ENCODE measurements at places on chromosomes 1 and 21. TPM values are rescaled to one million over a fixed set of nuclear protein-coding genes. Genes with fewer than 3 reads are reported as not detected.

DUSP12 gene
- 35.5 TPM for total RNA-seq

BACE2 gene
- total RNA-seq: 39.1 TPM

CTH gene
- 2.1 TPM for total RNA-seq

CFHR5 gene
- total RNA-seq: not detected

MFSD2A gene
- 1.0 TPM for total RNA-seq

SYT2 gene
- total RNA-seq: under 0.01 TPM

OLIG1 gene
- total RNA-seq: not detected

OR2T2 gene
- not detected for total RNA-seq

RAB29 gene
- total RNA-seq: 4.7 TPM

ST6GALNAC5 gene
- 2.1 TPM for total RNA-seq

INPP5B gene
- 9.4 TPM for total RNA-seq

PTCH2 gene
- 1.6 TPM for total RNA-seq

IQCC gene
- total RNA-seq: 2.6 TPM

GMEB1 gene
- 4.7 TPM for total RNA-seq

MSH4 gene
- total RNA-seq: 1.0 TPM

TINAGL1 gene
- 17.2 TPM for total RNA-seq

SPOCD1 gene
- total RNA-seq: not detected

CRABP2 gene
- 57.4 TPM for total RNA-seq

MAGI3 gene
- 13.0 TPM for total RNA-seq

ANGPTL3 gene
- total RNA-seq: not detected

PRMT2 gene
- 96.6 TPM for total RNA-seq

FMO1 gene
- total RNA-seq: 5.7 TPM

KCNQ4 gene
- total RNA-seq: 4.2 TPM

RPTN gene
- total RNA-seq: not detected

EVI5 gene
- total RNA-seq: 40.7 TPM

LHX8 gene
- total RNA-seq: not detected

TMEM81 gene
- 0.52 TPM for total RNA-seq

PAPPA2 gene
- total RNA-seq: 3.1 TPM

RNU1-1 gene
- total RNA-seq: under 0.01 TPM

PLCH2 gene
- under 0.01 TPM for total RNA-seq

OR2L3 gene
- not detected for total RNA-seq

OR2L5 gene
- not detected for total RNA-seq

GBP4 gene
- 3.7 TPM for total RNA-seq

ELF3 gene
- not detected for total RNA-seq

CD34 gene
- total RNA-seq: 20.9 TPM

ZCCHC17 gene
- total RNA-seq: 19.8 TPM

RALGPS2 gene
- total RNA-seq: 35.5 TPM

CRYAA gene
- total RNA-seq: not detected

ZNF695 gene
- 0.52 TPM for total RNA-seq

CACNA1S gene
- 43.3 TPM for total RNA-seq

PLA2G4A gene
- 5.2 TPM for total RNA-seq

MFAP2 gene
- 19.8 TPM for total RNA-seq

TRMT13 gene
- total RNA-seq: 16.2 TPM

CDC20 gene
- 6.8 TPM for total RNA-seq

IBA57 gene
- total RNA-seq: 3.1 TPM

NAV1 gene
- total RNA-seq: 11.0 TPM

RPE65 gene
- total RNA-seq: not detected

C1orf115 gene
- total RNA-seq: 9.4 TPM

All from skeletal muscle tissue (tissue), 5 donors.